Endodermal cell (in vitro differentiated cells): ENCODE measurements at places on chromosomes 12 and 14. TPM values are rescaled to one million over a fixed set of nuclear protein-coding genes. Genes with fewer than 3 reads are reported as not detected.

DNA sequence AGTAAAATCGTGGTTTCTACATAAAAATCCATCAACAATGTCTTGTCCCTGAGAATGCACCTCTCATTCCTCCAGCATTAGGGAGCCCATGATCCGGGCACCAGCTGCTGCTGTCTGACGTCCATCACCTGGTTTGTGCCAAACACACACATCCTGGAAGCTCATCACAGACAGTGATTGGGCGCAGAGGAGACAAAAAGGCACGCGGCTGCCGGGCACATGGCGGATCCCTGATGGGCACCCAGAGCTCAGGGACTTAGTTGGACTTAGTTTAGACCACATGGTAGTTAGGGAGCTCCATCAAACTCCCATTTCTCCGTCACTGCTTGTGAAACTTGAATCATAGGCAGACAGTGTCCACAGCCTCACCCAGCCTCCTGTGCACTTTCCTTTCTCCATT lies 1059.3 kb downstream of the TMEM121 start:
- no peak for DNase-seq

SLC6A12 gene
- 0.42 to 1.2 TPM (median 0.58 TPM) in 3 replicates for total RNA-seq

TMCC3 gene
- 2.1 to 4.5 TPM (median 4.2 TPM) in 3 replicates for total RNA-seq

SYCP3 gene
- 0.09 TPM in 1 of 2 replicates, not detected in the other for total RNA-seq

DNA sequence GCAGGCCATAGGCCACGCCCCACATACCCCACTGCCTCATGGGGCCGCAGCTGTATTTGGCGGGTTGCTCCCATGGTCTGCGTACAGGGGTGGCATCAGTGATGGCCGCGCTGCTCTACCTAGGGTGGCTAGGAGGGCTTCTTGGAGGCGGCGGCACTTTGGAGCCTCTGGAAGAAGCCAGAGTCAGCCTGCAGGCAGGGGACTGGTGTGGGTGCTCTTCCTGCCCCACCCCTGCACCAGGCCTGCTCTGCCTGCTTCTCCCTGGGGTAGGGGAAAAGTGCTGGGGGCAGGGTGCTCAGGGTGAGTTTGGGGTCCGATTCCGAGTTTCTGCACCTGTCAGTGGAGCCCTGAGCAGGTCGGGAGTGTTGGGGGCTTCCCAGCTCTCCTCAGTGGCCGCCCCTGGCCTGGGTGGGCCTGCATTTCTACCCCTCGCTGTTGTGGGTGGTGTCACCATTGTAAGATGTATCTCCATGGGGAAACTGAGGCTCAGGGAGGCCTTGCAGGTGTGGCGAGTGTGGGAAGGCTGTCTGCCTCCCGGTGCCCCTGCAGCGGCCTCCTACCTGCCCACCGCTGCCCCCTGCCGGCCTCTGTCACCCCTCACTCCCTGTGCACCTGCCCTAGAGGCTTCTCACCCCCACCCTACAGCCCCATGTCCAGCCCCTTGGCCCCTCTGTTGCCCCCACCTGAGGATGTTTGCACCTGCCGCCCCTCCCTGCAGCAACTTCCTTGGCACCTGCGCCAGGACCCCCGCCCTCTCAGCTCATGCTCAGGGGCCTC lies 5.5 kb downstream of the CEP170B start:
- DNase-seq, result peak; percentile 84

AICDA gene
- 0.41 TPM in 1 of 2 replicates, not detected in the other for total RNA-seq
